Liver (tissue), 10 donors: ENCODE measurements at places on chromosomes 13 and 19.
A peak's percentile ranks its signal among the peaks of the same experiment; 100 is the strongest.

DNA sequence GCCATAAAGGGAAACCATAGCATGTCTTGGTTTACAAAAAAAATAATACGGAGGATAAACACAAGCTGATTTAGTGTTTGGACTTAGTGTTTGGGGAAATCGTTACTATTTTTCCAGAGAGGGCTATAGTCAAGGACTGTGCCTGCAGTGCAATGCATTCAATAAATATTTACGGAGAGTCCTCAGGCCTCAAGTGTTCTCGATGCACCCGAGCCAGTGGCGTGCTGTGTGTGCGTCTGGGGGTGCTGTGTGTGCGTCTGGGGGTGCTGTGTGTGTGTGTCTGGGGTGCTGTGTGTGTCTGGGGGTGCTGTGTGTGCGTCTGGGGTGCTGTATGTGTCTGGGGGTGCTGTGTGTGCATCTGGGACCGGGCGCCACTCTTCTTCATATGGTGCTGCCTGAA lies 71.7 kb upstream of the GTF3A start:
- H3K36me3 ChIP-seq, result no peaks in the 10 kb centered on the region
- no peaks in the 10 kb centered on the region for H3K4me1 ChIP-seq
- no peak overlapping the region for H3K4me3 ChIP-seq
- no peak overlapping the region for H3K27ac ChIP-seq

GRCh38 chr19:10431943-10432735 lies 11.8 kb downstream of the PDE4A start:
- no peak for DNase-seq
- H3K27ac ChIP-seq, result peak overlapping the region; percentile 9
- H3K4me3 ChIP-seq, result peak overlapping the region; percentile 6
- H3K4me1 ChIP-seq, result peaks cover 8% of the 10 kb centered on the region
- H3K27me3 ChIP-seq, result peaks cover 5% of the 10 kb centered on the region
- no peaks in the 10 kb centered on the region for H3K36me3 ChIP-seq

DNA sequence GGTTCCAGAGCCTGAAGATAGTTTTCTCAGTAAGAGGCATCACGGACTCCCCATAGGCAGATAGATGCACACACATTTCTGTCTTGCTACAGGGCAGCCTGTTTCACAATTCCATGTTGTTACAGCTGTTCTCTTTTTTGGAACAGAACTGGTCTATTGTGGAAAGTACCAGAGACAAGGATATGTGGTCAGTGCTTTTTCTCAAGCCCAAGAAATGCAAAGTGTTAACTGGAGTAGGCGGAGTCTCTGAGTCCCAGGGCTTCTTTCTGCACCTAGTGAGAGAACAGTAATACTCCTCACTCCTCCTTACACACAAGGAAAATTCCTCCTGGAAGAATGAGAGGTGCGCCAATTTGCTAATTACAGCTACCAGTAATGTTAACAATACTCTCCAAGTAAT lies 141.6 kb upstream of the ARGLU1 start:
- H3K27ac ChIP-seq, result peak overlapping the region; percentile 6
- H3K4me1 ChIP-seq, result no peaks in the 10 kb centered on the region
- no peaks in the 10 kb centered on the region for H3K27me3 ChIP-seq
- H3K36me3 ChIP-seq, result no peaks in the 10 kb centered on the region
- H3K4me3 ChIP-seq, result no peak overlapping the region

DNA sequence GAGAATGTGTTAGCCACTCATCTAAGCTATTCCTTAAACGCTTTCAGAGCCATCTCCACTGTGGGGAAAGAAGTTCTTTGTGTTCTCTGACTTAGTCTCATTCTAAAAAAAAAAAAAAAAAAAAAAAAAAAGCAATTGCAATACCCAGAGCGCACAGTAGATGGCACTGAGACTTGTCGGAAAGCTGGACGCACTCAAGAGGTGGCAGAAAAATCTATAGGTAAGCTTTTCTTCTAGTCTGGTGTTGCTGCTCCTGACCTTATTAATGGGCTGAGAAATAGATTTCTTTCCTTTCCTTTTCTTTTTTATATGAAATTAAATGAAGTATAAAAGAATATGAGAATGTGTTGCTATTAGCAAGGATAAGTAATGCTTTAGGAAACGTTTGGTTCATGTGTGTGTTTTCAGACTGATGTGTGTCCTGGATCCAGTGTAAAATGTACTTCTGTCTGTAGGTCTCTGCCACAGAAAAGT lies 4.7 kb upstream of the GJB2 start:
- peaks cover 34% of the 10 kb centered on the region for H3K4me1 ChIP-seq
- H3K36me3 ChIP-seq, result no peaks in the 10 kb centered on the region
- DNase-seq, result no peak
- H3K27ac ChIP-seq, result no peak overlapping the region
- no peaks in the 10 kb centered on the region for H3K27me3 ChIP-seq
